Activated CD4-positive, alpha-beta memory T cell treated with anti-CD3 and anti-CD28 coated beads for 36 hours (primary cell): ENCODE measurements at places on chromosomes 2 and 18. TPM values are rescaled to one million over a fixed set of nuclear protein-coding genes. Genes with fewer than 3 reads are reported as not detected.

GRCh38 chr2:227829337-227829736 lies 15.7 kb downstream of the CCL20 start:
- no peak for DNase-seq

DNA sequence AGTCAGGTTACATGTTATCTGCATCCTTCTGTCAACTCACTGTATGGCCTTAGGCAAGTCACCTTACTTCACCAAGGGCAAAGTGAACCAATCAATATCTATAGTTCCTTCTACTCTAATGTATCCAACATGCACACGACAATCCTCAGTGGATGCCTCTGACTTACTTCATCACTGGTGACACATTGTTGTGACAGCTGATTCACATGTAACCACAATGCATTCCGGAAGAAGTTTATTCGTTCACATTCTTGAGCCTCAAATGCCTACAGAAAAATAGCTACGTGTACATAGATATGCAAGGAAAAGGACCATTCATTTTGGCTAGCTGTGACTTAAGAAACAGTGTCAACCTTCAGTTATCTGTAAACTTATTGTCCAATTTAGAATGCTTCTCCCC lies 26.3 kb upstream of the EPG5 start:
- no peak for DNase-seq

EPAS1 gene
- total RNA-seq, result 54.6 TPM

MAP3K19 gene
- total RNA-seq, result not detected

DNA sequence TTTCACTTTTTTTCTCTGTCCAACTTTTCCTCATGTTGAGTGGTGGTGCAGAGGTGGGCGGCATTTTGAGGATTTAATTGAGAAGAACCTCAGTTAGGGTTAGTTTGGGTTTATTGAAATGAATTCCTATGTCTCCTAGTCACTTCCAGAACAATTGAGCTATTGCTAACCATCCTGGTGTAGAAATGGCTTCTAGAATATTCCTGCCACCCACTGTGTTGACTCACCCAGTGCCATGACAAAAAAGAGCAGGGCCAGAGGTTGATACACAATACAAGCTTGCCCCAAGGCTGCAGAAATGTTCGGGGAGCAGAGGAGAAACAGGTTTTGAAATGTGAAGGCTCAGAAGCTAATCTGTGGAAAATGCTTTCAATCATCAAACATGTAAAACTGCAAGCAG lies 167.1 kb upstream of the TRIB2 start:
- no peak for DNase-seq

DNA sequence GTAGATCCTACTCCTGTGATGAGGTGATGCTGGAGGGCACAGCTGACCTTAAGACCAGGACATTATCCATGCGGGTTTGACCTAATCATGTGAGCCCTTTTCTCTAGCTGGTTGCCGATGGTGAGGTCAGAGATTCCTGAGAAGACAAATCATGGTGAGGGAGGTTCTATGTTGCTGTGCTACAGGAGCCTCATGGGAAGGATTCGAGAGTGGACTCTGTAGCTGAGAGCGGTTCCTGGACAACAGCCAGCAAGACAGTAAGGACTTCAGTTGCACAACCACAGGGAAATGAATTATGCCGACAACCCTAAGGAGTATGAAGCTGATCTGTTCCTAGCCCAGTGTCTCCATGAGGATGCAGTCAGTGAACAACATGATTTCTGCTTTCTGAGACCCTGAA lies 80.4 kb downstream of the EPB41L3 start:
- no peak for DNase-seq

- no peak for DNase-seq
Measured at GRCh38 chr2:170098626-170099312, 79.2 kb upstream of the MYO3B start.

- DNase-seq, result peak; percentile 57
Measured at GRCh38 chr2:173239644-173240043, 115.0 kb upstream of the CDCA7 start.

DNA sequence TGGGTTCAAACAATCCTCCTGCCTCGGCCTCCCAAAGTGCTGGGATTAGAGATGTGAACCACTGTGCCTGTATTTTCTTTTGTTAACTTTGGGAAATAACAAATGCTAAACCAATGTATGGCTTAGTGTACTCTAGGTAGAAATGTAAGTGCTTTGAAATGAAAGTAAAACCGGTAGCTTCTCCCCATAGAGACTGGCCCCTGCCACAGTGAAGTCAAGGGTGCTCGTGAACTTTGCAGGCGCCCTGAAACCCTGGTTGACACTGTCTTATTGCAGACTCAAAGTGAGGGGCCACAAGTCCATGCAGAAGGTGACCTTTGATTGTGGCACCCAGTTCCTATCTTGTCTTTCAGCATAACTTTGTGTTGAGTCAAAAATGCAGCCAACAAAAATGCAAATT lies 24.2 kb upstream of the MTCL1 start:
- DNase-seq, result no peak

GRCh38 chr2:162579986-162580385 lies 236.1 kb downstream of the GCA start:
- no peak for DNase-seq

GRCh38 chr2:145034511-145034910 lies 514.6 kb upstream of the ZEB2 start:
- no peak for DNase-seq

PRKCE gene
- total RNA-seq, result 12.5 TPM

DNA sequence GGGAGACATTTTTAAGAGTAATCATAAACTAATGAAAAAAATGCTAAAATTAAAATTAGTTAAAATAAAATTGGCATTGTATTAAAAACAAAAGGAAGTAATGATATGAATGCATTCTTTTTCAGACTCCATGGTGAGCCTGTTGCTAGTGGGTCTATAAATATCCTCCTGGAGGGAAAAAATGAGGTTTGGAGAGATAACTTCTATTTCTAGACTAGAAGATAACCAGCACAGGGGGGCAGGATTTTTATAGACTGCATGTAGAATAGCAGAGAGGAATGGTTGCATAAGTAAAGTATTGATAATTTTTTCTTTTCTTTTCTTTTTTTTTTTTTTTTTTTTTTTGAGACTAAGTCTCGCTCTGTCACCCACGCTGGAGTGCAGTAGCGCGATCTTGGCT lies 835.8 kb upstream of the VRK2 start:
- DNase-seq, result no peak

- no peak for DNase-seq
Measured at GRCh38 chr2:14303366-14304115, 329.0 kb upstream of the LRATD1 start.

SERPINB4 gene
- total RNA-seq, result not detected

- peak; percentile 16 for DNase-seq
Measured at GRCh38 chr2:189685540-189686229, 11.2 kb downstream of the ANKAR start.

- DNase-seq, result no peak
Measured at GRCh38 chr2:11572996-11573395, 39.2 kb downstream of the GREB1 start.

GRCh38 chr2:43070676-43071502 lies 155.5 kb downstream of the ZFP36L2 start:
- no peak for DNase-seq

GRCh38 chr2:63975437-63976124 lies 43.6 kb downstream of the VPS54 start:
- peak; percentile 48 for DNase-seq

DNA sequence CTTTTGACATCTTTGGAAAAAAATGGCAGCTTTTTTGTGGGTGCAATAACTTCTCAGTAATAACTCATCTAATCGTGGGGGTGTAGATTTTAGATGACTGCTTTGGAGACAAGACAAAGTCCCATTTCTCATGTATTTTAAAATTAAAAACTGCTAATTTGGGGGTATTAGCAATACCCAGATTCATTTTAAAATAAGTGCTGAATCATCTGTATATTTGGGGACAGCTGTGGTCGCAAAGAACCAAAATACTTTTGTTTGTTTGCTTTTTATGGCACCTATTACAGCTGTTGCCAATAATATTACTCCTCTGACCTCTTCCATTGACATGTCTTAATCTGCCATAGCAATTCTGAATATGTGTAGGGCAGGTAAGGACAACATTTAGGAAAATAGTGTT lies 45.4 kb downstream of the STAT1 start:
- no peak for DNase-seq

SLC14A1 gene
- 1.1 TPM for total RNA-seq

SEMA4F gene
- 7.9 TPM for total RNA-seq

DNA sequence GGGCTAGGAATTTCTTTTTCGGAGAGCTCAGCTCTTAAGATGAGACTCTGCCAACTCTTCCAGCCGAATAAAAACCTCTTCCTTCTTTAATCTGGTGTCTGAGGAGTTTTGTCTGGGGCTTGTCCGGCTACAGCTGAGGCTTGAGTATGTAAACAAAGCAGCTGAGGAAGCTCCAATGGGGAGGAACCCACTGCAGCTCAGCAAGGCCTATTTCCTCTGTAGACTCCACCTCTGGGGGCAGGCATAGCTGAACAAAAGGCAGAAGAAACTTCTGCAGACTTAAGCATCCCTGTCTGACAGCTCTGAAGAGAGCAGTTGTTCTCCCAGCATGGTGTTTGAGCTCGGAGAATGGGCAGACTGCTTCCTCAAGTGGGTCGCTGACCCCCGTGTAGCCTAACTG lies 838.7 kb downstream of the CCDC85A start:
- no peak for DNase-seq

RBBP8 gene
- total RNA-seq, result 62.5 TPM

DYNAP gene
- not detected for total RNA-seq

FOXI3 gene
- total RNA-seq, result not detected

GRCh38 chr2:179954026-179954425 lies 53.1 kb downstream of the CWC22 start:
- no peak for DNase-seq
